ENCODE measurements at places on chromosomes 16 and 17.

DNA sequence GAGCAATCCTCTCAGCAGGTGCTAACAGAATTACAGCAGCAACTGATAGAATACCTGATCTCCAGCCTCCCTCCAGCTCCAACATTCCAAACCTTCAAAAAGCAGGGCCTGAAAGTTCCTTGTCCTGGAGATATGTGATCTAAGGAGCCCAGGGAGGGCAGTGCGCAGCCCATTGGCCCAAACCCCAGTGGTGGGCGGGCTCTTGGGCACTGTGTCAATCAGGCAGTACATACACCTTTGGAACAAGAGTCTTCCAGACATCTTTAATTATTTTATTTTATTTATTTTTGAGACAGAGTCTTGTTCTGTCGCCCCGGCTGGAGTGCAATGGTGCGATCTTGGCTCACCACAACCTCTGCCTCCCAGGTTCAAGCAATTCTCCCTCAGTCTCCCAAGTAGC is 24.2 kb downstream of the SLC12A3 start:
- no peak for DNase-seq

DNA sequence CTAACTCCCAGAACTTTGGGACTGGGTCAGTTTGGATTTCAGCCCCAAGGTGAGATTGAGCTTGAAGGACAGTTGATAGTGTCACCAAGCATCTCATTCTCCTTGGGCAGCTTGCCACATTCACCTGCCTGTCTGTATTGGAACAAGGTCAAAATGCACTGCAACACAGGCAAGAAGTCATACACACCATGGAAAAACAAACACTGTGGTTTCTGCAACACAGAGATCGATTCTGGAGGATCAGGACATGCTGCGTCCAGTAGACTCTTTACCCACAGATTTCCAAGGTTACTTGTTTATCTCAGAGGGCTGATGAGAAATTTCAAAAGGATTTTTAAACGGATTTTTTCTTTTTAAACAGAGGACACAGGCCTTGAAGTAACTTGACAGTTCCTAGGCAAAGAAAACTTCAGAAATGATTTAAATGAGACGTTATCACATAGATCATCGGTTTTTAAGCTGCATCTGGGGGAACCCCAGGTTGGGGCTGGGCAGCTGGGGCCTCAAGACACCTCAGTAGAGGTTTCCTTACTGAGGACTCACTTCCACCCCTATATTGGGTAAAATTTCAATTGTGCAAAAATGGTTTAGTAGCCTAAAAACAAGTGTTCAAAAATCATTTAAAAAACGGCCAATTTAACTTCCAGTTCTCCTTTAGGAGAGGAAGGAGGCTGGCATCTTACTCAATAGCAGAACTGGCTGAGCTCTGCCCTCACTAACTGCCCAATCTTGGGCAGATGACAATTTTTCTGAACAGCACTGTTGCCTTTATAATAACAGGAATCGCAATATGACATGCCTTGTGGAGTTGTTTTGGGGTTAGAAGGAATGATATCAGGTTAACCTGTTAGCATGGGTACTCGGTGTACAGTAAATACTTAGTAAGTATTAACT is 299.3 kb downstream of the XYLT1 start:
- DNase-seq, result no peak

DNA sequence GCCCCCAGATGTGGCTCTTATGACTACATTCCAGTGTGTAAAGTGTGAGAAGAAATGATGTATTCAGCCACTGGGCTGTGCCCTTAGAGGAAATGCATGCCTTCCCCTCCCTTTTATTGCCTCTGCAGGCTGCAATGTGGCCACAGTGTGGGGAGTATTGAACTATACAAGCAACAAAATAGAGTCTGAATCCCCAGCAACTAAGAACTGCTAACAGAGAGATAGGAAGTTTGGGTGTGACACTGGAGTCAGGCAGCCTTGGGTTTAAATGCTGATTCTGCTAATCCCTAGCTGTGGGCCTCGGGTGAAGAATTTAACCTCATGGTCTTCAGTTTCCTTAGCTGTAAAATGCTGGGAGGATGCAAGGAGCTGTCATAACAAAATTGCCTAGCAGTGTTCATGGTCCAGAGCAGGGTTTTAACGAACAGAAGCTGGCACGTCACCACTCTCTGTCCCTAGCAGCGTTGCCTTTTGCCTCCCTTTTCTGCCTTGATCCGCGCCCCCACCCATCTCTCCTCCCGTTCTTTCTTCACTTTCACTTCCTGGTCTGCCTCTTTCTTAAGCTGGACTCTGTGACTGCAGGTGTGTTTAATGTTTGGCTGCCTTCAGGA is 50.3 kb downstream of the KPNA2 start:
- DNase-seq, result peak; percentile 52

DNA sequence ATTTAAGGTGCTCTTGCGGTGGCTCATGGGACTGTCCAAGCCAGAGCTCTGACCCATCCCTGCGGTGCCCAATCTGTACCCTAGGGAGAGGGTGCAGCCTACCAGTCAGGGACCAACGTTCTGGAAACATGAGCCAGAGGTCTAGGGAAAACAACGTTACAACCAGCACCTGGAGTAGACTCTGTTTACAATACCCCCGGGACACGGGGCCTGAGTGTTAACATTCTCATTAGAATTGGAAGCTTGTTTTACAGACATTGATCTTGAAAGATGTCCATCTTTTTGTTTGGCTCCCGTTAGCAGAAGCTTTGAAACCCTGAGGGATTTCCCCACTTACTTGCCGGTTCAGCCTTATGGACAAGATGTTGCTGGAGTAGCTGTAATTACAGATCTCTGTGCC is 6.9 kb downstream of the WIPI1 start:
- DNase-seq, result no peak

DNA sequence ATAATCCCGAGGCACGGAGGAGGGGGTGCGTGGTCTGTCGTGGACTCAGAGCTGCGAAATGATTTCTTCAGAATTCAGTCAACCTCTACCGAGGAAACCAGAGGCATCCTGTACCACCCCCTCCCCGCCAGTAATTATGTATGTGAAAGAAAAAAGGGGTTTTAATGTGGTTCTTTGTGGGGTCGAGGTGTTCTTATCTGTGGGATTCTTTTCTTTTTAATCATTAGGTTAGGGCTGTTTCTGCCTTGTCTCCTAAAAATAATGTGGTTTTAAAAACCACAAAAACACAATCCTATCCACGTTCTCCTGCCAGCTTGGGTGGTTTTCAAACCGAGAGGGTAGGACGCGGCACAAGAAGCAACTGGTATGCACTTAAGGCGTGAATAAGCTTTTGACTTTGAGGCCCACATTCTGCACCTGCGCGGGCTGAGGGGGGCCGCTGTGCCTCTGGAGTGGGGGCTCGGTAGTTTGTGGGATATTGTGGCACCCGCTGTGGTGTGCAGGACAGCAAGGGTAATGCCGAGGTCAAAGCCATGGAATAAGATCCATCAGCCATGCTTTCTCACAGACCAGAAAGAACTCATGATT is 1.0 kb downstream of the SLC47A1 start:
- DNase-seq, result no peak

GRCh38 chr16:88118376-88118775 is 167.1 kb downstream of the BANP start:
- no peak for DNase-seq

DNA sequence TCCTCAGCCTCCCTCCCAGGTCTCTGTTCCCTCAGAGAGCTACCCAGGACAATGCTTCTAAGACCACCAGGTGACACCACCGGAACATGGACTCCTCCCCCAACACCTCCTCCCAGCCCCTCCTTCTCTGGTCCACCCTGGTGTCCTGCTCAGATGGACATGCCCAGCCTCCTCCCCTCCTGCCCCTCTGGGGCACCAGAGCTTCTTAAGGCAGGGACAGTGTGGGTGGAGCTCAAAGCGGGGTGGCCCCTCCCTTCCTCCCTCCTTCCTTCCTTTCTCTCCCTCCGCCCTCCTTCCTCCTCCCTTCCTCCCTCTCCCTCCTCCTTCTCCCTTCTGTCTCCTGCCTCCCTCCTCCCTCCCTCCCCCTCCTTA is 22.7 kb downstream of the TRPV3 start:
- peak; percentile 25 for DNase-seq

DNA sequence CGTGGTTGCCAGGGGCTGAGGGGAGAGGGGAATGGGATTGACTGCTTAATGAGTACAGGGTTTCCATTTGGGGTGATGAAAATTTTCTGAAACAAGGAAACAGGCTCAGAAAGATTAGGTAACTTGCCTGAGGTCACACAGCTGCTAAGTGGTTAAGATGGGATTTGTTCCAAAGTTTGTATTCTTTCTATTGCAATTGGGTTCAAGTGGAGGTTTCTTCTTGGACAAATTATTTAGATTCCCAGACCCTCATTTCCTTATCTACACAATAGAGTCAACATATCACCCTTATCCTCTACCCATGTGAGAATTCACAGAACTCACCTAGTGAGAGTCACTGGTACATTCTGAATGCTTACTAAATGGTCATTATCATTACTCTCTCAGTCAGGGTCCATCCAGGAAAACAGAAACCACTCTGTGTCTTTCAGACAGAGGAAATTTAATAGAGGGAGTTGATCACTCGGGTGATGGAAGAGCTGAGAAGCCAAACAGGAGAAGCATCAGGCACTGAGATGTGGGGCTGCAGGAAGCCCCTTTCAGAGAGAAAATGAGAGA is 22.6 kb downstream of the CACNG4 start:
- DNase-seq, result no peak

- DNase-seq, result no peak
These were observed 141.3 kb downstream of the HS3ST3A1 start for GRCh38 chr17:13460261-13461000.

GRCh38 chr17:7191571-7192270 is 12.6 kb upstream of the ASGR1 start:
- peak; percentile 49 for DNase-seq

- no peak for DNase-seq
These were observed 1.8 kb upstream of the CLUAP1 start for GRCh38 chr16:3498988-3499387.

- DNase-seq, result no peak
These were observed 9.7 kb downstream of the HS3ST3B1 start for GRCh38 chr17:14310605-14311004.

- DNase-seq, result no peak
These were observed 8.5 kb upstream of the NPIPB2 start for GRCh38 chr16:11950388-11950787.

DNA sequence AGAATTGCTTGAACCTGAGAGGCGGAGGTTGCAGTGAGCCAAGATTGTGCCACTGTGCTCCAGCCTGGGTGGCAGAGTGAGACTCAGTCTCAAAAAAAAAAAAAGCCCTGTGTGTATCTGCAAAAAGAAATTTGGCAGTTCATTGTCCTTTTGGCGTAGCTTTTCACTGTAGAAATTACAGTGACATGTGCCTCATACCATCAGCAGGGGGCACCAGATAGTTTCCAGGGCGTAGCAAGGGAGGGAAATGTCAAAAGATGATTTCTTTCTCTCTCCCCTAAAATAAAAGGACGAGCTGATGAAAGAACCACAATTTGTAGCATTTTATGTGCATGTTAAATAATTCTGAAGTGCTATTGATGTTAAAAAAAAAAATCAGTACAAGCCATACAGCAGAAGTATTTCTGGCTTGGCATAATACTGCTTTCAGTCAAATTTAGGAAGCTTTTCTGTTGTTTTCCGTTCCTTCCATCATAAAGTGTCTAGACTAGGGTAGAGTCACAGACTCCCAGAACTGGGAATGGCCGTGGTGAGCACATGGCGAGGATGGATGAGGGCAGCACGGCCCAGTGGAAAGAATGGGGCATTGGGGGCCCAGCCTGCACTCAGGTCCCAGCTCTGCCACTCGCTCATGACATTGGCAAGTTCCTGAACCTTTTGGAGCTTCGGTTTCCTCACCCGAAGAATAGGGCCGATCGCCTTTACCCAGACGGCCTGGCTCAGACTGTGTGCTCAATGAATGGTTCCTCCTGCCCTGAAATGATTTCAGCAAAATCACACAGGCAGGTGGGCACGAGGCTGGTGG is 59.8 kb upstream of the RPH3AL start:
- DNase-seq, result peak; percentile 81

DNA sequence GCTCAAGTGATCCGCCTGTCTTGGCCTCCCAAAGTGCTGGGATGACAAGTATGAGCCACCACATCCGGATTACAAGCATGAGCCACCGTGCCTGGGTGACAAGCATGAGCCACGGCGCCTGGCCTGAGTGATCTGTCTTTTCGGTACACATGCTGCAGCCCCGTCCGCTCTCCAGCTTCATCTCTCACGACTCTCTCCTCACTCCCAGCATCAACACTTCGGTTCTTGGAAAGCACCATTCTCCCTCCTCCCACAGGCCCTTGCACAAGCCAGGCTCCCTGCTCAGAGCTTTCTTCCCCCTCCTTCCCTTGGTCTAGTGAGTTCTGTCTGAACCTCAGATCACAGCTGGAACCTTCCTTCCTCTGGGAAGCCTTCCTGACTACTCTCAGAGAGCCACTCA is 6.5 kb upstream of the NCBP3 start:
- no peak for DNase-seq

GRCh38 chr16:8519179-8519578 is 71.1 kb downstream of the TMEM114 start:
- no peak for DNase-seq

- no peak for DNase-seq
These were observed 24.9 kb downstream of the MLYCD start for GRCh38 chr16:83923581-83924365.

GRCh38 chr16:85681255-85681654 is 7.5 kb downstream of the GINS2 start:
- DNase-seq, result no peak

GRCh38 chr17:73729101-73729500 is 84.9 kb upstream of the SDK2 start:
- no peak for DNase-seq

DNA sequence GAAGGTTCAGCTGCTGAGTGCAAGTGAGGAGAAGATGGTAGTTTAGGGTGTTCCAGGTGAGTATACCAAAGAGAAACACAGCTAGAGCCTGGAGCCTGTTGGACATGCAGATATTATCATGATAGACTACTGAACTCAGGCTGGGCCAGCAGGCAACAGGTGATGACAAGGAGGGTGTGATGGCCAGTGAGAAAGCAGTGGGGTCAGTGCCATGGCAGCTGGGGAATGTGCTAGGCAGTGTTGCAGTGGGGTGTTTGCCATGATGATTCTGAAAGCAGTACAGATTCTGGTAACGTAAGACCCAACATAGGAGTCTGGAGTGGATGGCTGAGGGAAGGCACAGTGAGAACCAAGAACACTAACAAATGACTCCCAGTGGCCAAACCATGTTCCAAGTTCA is 57.4 kb downstream of the SHISA6 start:
- no peak for DNase-seq

- DNase-seq, result no peak
These were observed 100.7 kb downstream of the TMEM114 start for GRCh38 chr16:8489580-8489979.

Data from activated CD8-positive, alpha-beta T cell treated with anti-CD3 and anti-CD28 coated beads, Interleukin-2, amount 10 ng/mL, durations not matched to agents 7 days and 5 days (primary cell).